ENCODE measurements at places on chromosomes 7 and 10. TPM values are rescaled to one million over a fixed set of nuclear protein-coding genes. Genes with fewer than 3 reads are reported as not detected.

JCAD gene
- total RNA-seq: 27.1 TPM

ADIRF gene
- total RNA-seq: 357 TPM

NRAP gene
- not detected for total RNA-seq

DNA sequence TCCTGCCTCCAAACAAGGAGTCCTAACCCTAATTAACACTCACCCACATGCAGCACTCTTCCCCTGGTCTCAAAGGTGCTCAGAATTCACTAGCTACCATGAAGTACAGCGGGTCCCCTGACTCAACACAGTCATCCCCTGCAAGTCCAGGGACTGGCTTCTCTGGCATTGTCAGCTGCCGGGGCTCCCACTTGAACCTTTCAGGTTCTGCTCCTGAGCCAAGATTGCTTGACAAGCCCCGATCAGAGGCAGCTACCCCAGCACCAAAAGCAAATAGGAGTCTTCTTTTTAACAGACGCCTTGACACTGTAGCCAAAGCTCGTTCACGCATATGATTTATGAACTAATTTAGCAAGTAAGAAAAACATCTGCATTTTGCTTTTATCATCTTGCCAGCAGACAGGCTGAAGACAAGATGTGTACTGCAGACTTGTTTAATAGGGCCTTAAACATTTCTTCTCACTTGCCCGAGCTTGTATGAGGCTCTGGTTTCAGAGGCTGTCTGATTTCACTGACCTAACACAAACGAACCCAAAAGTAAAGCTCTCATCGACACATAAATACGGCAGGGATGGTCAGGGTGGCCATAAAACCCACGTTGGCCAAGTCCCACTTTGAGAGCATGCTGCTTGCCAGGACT lies 67.6 kb upstream of the ADAM12 start:
- H3K4me1 ChIP-seq: no peaks in the 10 kb centered on the region
- H3K4me3 ChIP-seq: no peak overlapping the region
- DNase-seq: no peak
- H3K27me3 ChIP-seq: no peaks in the 10 kb centered on the region
- no peaks in the 10 kb centered on the region for H3K36me3 ChIP-seq

SERPINE1 gene
- 9.9 TPM for total RNA-seq

GRCh38 chr10:88243836-88244730 lies 339.0 kb downstream of the RNLS start:
- no peak overlapping the region for H3K4me3 ChIP-seq
- H3K27ac ChIP-seq: no peak overlapping the region

- no peak overlapping the region for H3K27ac ChIP-seq
- no peaks in the 10 kb centered on the region for H3K4me1 ChIP-seq
- no peak for DNase-seq
- H3K4me3 ChIP-seq: no peak overlapping the region
- no peaks in the 10 kb centered on the region for H3K36me3 ChIP-seq
- no peaks in the 10 kb centered on the region for H3K27me3 ChIP-seq
Measured at GRCh38 chr7:650339-651031, 76.0 kb upstream of the DNAAF5 start.

- H3K27ac ChIP-seq: no peak overlapping the region
- H3K4me1 ChIP-seq: no peaks in the 10 kb centered on the region
- H3K4me3 ChIP-seq: no peak overlapping the region
- H3K27me3 ChIP-seq: no peaks in the 10 kb centered on the region
Measured at GRCh38 chr7:15783987-15784693, 97.7 kb upstream of the MEOX2 start.

DNA sequence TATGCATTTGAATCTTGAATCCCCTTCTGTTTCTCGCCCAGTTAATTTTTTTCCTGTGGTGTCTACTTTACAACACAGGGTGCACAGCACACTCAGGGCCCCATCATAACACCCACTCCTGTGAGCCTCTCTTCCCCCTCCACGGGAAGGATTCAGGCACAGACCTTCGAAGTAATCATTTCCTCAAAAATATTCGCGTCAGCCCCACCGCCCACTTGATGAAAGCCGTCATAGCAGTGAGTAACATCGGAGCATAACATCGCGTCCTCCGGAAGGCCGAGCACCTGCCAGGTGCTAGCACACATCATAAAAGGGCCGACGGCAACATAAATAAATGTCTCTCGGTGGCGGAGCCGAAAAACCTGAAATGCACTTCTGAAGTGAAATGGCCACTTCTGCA lies 201.7 kb upstream of the ADARB2 start:
- no peak overlapping the region for H3K4me3 ChIP-seq
- no peaks in the 10 kb centered on the region for H3K36me3 ChIP-seq
- H3K27me3 ChIP-seq: no peaks in the 10 kb centered on the region
- H3K4me1 ChIP-seq: no peaks in the 10 kb centered on the region
- H3K27ac ChIP-seq: no peak overlapping the region

DNA sequence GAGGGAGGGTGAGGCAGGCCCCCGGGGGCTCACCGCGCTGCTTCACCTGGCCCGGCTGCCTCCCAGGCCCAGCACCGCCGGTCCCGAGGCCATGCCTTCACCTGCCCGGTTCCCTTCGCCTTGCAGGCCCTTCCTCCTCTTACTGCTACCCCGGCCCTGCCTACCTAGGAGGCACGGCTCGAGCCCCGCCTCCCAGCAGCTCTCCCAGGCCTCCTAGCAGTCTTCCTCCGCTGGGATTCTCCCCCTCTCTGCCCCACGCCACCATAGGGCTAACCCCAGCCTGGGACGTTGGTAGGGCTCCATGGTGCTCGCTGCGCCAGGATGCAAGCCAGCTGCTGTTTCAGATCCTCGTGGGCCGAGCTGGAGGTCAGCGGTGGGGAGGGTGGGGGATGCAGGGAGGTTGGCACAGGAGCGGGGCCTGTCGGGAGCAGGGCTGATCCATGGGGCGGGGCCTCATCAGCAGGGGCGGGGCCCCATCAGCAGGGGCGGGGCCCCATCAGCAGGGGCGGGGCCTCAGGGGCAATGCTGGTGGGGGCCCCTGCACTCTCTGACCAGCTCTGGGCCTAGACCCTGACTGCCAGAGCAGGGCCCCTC lies 63.3 kb downstream of the RASGEF1A start:
- no peak overlapping the region for H3K27ac ChIP-seq
- H3K36me3 ChIP-seq: no peaks in the 10 kb centered on the region
- peaks cover 5% of the 10 kb centered on the region for H3K4me1 ChIP-seq
- no peak overlapping the region for H3K4me3 ChIP-seq

ACBD7 gene
- 0.50 TPM for total RNA-seq

DNA sequence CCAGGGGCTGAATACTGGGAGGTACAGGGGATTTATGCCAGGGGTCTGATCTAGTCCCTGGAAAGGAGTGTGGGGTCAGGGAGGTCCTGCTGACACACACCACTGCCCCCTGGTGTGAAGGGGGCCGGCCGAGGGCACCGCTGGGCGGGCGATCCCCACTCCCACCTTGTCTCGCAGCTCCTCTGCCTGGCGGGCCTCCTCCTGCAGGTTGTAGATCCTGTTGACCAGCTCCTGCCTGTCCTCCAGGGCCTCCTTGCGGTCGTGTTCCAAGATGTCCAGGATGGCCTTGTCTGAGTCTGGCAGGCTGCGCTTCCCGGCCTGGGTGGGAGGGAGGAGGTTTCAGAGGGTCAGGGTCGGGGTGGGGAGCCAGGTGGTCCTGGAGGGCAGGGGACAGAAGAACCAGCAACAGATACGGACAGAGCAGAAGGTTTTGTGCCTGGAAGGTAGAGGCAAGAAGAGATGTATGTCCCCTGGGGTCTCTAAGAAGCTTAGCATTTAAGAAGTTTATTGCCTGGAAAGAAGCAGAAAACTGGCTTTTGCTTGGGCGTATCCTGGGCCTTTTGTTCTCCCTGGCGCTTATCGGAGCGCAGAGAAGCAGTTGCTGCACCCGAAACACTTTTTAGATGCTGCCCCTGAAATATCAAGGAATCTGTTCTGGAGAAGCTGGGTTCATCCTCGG lies 94.5 kb upstream of the GNA12 start:
- no peak overlapping the region for H3K27ac ChIP-seq
- H3K4me3 ChIP-seq: no peak overlapping the region
- peak; percentile 37 for DNase-seq
- H3K4me1 ChIP-seq: no peaks in the 10 kb centered on the region

GRCh38 chr10:114915294-114915693 lies 22.7 kb upstream of the TRUB1 start:
- no peak for DNase-seq
- no peak overlapping the region for H3K4me3 ChIP-seq
- no peaks in the 10 kb centered on the region for H3K27me3 ChIP-seq
- H3K36me3 ChIP-seq: no peaks in the 10 kb centered on the region

- DNase-seq: no peak
- no peak overlapping the region for H3K4me3 ChIP-seq
- no peak overlapping the region for H3K27ac ChIP-seq
- no peaks in the 10 kb centered on the region for H3K36me3 ChIP-seq
Measured at GRCh38 chr10:122102869-122103525, 114.0 kb downstream of the TACC2 start.

FZD1 gene
- total RNA-seq: 34.8 TPM

GRCh38 chr10:63885156-63885555 lies 364.0 kb downstream of the REEP3 start:
- no peak for DNase-seq
- no peaks in the 10 kb centered on the region for H3K27me3 ChIP-seq
- no peak overlapping the region for H3K4me3 ChIP-seq
- no peaks in the 10 kb centered on the region for H3K36me3 ChIP-seq
- H3K27ac ChIP-seq: no peak overlapping the region
- H3K4me1 ChIP-seq: no peaks in the 10 kb centered on the region

KAZALD1 gene
- 9.8 TPM for total RNA-seq

GRCh38 chr10:20856484-20856883 lies 40.6 kb downstream of the NEBL start:
- no peaks in the 10 kb centered on the region for H3K4me1 ChIP-seq
- H3K4me3 ChIP-seq: no peak overlapping the region
- no peaks in the 10 kb centered on the region for H3K27me3 ChIP-seq
- DNase-seq: no peak
- H3K27ac ChIP-seq: no peak overlapping the region

DNA sequence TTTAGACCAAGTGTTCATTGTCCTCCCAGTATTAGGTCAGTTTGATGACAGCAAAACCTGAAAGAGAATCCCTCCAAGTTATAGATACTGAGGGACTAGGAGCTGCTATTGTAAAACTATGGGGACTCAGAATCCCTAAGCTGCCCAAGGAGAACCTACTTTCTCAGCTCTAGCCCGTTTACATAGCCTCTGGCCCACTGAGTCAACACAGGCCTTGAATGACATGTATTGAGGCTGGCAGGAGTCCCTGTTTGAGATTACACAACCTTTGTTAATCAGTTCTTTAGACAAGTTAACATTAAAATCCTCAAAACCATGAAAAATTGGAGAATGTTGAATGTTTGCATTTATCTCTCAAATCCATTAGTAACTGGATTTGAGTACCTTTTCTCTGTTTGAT lies 1079.0 kb downstream of the KCNMA1 start:
- no peaks in the 10 kb centered on the region for H3K36me3 ChIP-seq
- H3K4me1 ChIP-seq: no peaks in the 10 kb centered on the region
- DNase-seq: no peak
- no peaks in the 10 kb centered on the region for H3K27me3 ChIP-seq

DNA sequence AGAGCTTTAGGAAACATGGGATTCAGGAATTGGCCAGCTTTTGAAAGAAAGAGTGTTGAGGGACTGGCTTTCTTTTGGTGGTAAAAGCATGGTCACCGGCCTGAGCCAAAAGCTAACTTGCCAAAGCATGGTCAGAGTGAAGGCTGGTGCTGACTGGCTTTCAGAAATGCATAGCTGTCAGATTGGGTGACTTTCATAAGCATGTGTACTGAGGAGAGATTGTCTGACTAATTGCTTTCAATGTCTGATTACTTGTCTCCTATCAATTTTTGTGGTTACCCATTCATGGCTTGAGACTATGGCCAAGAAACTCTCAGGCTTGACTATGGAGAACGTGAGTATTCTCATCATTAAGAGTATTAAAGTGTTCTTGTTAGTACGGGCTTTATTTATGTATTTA lies 28.2 kb downstream of the ZNF25 start:
- H3K27ac ChIP-seq: no peak overlapping the region
- no peaks in the 10 kb centered on the region for H3K4me1 ChIP-seq
- no peaks in the 10 kb centered on the region for H3K27me3 ChIP-seq
- DNase-seq: no peak
- H3K36me3 ChIP-seq: peaks cover 5% of the 10 kb centered on the region

DNA sequence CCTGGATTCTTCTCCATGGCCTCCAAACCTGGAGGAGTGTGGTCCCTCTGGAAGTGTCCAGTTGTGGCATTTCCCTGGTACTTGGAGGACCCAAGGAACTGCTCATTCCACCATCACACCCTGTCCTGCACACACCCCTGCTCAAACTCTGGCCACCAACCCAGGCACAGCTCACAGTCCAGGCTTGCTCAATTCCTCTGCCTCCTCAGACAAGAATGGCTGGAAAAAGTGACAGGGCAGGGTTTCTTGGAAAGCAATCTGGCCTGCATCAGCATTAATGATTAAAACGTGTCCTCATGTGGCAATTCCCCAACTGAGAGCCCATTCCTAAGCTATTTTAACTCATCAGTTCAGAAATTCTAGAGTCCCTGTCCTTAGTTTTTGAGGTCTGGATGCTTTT lies 17.2 kb upstream of the TPST1 start:
- no peaks in the 10 kb centered on the region for H3K27me3 ChIP-seq
- H3K36me3 ChIP-seq: no peaks in the 10 kb centered on the region
- DNase-seq: no peak
- H3K4me3 ChIP-seq: no peak overlapping the region
- H3K27ac ChIP-seq: no peak overlapping the region

DNA sequence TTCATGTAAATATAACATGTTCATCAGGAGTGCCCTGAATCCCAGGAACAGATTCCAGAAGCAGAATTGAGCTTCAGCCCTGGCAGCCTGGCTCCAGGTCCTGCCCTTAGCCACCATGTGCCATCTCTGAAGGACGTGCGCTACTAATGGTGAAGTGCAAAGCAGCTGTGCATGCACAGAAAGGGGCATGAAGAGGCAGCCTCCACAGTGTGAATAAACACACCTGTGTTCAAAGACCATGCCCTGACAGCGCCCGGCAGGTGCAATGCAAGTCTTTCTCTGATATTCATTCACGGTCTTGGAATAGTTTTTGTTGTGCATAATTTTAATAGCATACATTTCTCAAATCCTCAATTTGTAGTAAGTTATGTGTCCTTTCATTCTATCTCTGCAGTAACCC lies 250.4 kb upstream of the TCERG1L start:
- H3K27me3 ChIP-seq: no peaks in the 10 kb centered on the region
- H3K4me1 ChIP-seq: no peaks in the 10 kb centered on the region
- no peaks in the 10 kb centered on the region for H3K36me3 ChIP-seq
- H3K27ac ChIP-seq: no peak overlapping the region
- no peak overlapping the region for H3K4me3 ChIP-seq
- DNase-seq: no peak

All from kidney (tissue), 22 donors.